ENCODE measurements at places on chromosomes 2 and 18.
A peak's percentile ranks its signal among the peaks of the same experiment; 100 is the strongest.

DNA sequence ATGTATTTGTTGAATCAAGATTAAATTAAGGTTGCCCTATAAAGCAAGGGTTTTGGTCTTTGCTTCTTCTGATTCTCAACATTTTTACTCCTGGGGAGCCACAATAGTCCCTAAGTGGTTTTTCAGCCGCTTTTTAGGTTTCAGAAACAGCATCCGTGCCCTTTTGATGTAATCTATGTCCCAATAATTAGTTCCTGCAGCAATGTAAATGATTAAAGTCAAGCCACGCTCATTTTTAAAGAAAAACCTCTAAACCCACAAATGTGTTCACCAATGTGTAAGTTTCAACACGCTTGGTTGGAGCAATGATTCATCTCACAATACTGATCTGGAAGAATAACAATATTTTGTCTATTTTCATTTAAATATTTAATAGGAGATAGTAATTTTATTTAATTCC lies 5.6 kb downstream of the ARL4C start:
- no peak for DNase-seq

DNA sequence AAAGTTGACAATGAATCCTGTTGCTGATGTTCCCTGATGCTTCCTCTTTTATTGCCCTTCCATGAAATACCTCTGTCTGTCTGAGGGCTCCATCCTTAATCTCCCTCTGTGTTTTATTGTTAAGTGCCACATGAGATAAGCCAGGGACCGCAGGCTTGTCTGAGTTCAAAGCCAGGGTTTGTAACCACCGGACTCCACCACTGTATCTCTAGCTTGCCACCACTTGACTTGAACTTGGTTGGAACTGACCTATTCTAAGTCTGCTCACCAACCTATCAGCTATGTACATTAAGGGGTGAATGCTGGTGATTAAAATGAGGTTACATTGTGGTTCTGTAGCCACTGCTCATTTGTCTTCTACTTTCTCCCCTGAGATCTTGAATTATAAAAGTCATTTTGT lies 328.5 kb upstream of the ZEB2 start:
- no peak for DNase-seq

- no peak for DNase-seq
Observed at GRCh38 chr18:36066686-36067054, 689 bp downstream of the RPRD1A start.

GRCh38 chr2:19138264-19138825 lies 220.1 kb downstream of the OSR1 start:
- DNase-seq: no peak

DNA sequence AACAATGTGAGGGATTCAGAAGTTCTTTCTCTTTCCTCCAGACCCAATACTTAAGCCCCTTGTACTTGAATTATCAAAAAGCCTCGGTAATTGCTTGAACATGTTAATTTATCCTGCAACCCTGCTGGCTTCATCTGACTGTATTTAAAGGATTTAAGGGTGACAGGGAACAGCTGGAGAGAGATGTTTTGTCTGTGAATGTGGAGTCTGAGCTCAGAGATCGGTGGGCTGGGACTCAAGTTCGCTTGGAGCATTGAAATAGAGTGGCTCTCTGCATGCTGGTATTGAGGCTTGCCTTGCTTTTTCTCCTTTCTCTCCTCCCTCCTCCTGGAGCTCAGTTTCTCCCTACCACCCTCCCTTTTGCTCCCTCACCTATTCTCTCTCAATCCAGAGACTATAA lies 73.6 kb downstream of the BOD1L2 start:
- DNase-seq: no peak

DNA sequence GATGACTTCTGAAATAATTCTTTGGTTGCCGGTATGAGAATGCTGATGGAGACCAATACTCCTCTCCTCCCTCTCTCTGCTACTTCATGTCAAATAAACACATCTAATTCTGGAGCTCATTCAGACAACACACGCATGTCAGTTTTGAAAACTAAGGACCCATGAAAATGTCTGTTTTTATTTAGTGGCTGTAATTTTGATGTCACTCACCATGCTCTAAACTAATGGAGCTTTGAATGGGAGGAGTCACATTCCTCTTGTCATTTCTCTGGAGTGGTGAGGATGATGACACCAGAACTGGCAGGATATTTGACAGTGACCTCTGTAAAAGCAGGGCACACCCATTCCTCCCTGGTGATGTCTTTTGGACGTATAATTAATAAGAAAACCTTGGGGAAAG lies 163.0 kb downstream of the PHLPP1 start:
- no peak for DNase-seq

GRCh38 chr18:78309924-78310323 lies 669.7 kb upstream of the SALL3 start:
- no peak for DNase-seq

DNA sequence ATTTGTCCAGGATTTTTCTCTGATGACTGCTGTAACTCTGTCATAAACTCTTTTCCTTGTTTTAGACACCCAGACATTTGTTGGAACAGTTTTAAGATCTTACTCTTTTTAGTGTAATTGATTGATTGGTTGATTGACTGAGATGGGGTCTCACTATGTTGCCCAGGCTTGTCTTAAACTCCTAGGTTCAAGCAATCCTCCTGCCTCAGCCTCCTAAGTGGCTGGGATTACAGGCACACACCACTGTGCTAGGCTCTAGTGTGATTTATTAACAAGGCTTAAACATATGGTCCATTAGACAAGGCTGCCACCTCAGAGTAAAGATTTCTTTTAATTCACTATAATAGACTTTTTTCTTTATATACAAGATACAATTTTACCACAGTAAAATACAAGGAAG lies 2.0 kb downstream of the PAIP2B start:
- no peak for DNase-seq

DNA sequence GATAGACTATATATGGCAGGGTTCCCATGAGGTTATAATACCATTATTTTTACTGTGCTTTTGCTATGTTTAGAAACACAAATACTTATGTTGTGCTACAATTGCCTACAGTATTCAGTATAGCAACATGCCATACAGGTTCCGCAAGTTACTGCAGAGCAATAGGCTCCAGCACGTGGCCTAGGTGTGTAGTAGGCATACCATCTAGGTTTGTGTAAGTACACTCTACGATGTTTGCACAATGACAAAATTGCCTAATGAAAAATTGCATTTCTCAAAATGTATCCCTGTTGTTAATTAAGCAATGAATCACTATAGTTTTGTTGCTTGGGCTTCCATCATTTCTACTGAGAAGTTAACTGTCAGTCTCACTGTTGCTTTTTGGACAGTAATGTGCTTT lies 9.8 kb downstream of the CD302 start:
- DNase-seq: no peak

GRCh38 chr2:9703085-9703678 lies 72.4 kb upstream of the YWHAQ start:
- no peak for DNase-seq

DNA sequence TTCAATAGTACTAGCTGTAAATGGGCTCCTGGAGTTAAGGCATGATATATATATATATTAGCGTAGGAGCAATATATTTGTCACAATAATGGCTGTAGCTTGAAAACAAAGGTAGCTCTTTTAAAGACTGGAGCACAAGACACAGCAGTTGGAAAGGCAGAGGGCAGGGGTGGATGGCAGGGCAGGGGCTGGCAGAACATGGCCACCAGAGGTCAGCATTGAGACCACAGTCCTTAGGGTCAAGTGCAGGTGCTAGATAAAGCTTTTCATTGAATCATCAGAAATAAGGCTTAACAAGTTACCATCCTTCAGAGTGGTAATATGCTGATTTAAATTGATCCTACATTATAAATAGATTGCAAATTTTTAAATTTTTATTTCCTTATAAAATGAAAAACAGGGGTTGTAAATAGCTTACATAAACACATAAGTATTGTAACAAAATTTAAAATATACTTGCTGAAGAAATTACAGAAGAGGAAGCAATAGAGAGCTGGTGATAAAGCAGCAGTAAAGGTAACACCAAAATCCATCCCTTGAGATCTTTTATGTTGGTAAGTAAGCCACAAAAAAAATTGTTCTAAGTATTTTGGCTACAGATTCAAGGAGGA lies 161.2 kb upstream of the PIEZO2 start:
- DNase-seq: peak; percentile 7

- DNase-seq: no peak
Observed at GRCh38 chr2:182611009-182611408, 105.0 kb upstream of the DNAJC10 start.

GRCh38 chr2:176284461-176285049 lies 15.3 kb downstream of the MTX2 start:
- DNase-seq: no peak

GRCh38 chr2:73284296-73285158 lies at the start of gene FBXO41:
Gene FBXO41, minus strand, starts transcription at chr2:73284478. Its CDS starts 14,848 bp downstream, at chr2:73269630.
- DNase-seq: peak; percentile 17

- DNase-seq: peak; percentile 66
Observed at GRCh38 chr18:44895176-44895798, 214.6 kb downstream of the SETBP1 start.

DNA sequence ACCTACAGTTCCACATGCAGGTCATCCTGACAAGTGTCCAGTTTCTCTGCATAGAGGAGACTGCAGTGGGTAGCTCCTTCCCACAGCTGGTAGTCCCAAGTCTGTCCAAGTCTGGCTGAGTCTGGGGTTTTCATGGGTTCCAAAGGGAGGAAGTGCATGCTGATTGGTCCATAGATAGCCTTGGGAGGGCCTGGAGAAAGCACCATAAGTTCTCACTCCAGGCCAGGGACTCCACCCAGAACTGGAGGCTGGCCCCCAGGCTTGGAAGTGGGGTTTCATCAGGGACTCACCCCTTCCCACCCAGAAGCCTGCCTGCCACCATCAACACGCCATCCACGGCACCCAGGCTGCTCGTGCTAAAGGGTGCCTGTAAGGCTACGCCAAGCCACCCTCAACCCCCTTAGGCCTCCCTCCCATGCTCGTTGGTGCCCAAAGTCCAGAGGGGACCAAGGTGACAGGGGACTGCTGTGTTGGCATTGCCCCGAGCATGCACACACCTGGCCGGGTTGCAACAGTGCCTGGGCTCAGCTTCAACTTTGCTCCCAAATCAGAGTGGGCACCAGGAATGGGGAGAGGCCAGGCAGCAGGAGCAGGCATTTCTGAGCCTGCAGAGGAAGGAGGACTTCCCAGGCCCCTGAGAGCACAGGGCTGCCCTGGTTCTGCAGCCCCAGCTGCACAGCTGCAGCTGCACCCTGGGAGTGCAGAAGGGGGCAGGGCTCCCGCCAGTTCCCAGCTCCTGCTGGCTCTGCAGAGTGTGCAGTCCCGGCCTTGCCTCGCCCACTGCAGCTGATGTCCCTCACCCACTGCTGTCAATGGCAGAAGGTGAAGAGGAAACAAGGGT lies 116.5 kb upstream of the MAP2 start:
- DNase-seq: no peak

GRCh38 chr2:38534746-38535403 lies 67.9 kb downstream of the HNRNPLL start:
- no peak for DNase-seq

DNA sequence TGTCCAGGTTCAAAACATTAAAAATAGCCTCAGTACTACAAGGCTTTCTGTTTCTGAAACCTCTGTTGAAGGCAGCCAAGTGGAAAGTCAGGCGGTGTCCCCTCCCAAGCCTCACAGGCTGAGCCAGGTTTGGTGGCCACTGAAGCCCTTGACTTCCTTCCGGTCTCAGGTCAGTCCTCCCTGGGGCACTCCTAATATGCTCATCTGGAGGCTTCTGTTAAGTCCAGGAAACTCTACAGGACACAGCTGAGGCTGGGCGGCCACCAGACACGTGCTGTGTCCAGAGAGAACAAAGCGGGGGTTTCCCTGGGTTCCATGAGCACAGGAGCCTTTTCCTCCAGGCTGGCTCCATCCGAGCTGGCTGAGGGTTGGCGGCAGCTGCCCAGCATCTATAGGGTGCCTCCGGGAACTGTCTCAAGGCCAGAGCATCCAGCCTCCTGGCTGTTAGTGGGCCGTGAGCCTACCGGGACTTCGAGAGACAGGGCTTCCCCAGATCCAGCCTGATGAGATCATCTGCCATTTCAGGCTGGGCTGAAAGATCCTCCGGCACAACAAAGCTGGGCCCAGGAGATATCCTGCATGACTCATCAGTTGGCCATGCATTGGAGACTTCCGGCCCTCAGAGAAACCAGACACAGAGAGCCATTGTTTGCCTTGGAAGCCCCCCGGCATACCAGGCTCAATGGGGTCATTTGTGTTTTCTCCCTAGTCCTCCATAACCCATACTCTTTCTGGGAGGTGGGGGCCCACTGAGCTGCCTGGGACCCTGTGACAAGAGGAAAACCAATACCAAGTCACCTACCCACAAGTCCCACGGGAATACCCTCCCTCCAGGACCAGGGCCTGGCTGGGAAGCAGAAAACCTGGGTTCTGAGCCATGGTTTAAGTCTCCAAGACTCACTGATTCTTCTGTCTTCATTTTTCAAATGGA lies 71.7 kb downstream of the HS1BP3 start:
- no peak for DNase-seq

DNA sequence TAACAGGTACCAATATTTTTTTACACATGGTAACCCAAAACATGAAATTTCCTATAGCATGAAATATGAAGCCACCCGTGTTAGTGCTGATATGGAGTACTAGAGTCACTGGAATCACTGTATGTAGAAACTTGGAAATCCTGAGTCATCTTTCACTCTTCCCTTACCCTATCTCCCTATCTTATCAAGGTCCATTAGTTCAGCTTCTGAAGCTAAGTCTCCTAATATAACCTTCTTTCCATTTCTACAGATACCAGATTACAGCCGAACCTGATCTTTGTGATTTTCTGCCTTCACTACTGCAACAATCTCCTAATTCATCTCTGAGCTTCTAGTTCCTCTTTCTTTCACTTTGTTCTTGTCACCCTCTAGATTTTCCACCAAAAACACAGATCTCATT lies 59.0 kb downstream of the SEPTIN10 start:
- no peak for DNase-seq

- no peak for DNase-seq
Observed at GRCh38 chr2:216736326-216736725, 41.0 kb upstream of the IGFBP5 start.

GRCh38 chr2:66437109-66437690 lies 2.3 kb downstream of the MEIS1 start:
- DNase-seq: no peak

- no peak for DNase-seq
Observed at GRCh38 chr2:123502931-123503330, 522.2 kb upstream of the CNTNAP5 start.

DNA sequence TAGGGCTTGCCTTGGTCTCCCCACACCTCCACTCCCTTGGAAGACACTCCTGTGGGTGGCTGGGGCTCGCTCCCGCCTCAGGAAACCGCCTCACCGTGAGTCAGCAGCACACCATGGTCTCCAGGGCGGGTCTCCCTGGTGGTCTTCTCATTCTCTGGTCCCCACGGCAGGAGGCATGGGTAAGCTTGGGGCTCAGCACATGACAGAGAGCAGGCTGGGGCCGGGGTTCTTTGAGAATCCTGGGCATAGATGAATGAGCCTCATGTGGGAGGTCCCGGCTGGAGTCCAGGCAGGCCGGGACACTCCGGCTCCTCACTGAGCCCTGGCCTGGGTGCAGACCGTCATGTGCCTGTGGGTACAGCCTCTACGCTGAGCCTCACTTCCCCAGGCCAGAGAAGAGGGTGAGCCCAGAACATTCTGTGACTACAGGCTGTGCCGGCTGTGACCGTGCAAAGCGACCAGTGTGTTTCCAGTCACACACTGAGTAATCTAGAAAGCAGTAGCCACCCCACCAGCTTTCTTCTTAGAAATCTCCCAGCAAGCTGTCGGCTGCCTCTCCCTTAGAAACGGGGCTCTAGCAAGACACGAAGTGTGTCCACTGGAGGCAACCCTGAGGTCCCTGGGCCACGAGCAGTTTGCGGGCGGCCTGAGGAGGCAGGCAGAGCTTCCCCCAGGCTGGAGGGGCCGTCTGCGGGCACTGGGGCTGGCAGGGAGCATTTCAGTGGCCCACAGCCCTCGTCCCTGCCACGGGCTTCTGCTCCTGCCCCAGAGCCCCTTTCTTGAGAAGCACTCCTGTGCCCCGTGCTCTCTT lies 93.1 kb downstream of the RHOB start:
- no peak for DNase-seq
